ENCODE measurements at places on chromosomes 13 and 19.

- DNase-seq = no peak
These were observed 764.1 kb upstream of the SLITRK6 start for GRCh38 chr13:86563308-86563707.

DNA sequence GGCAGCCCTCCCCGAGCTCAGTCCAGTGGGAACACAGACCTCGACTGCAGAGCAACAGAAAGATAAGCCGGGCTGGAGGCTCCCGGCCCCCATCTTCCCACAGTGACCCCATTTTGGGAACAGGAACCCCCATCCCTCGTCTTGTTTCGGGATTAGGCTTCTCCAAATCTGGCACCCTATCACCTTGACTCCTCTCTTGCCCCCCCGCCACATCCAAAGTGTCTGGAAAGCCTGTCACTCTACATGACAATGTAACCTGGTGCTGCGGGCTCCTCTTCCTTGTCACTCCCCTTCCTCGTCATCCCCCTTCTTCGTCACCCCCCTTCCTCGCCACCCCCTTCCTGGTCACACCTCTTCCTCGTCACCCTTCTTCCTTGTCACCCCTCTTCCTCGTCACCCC, 10.1 kb downstream of the PAK4 start:
- DNase-seq = no peak

DNA sequence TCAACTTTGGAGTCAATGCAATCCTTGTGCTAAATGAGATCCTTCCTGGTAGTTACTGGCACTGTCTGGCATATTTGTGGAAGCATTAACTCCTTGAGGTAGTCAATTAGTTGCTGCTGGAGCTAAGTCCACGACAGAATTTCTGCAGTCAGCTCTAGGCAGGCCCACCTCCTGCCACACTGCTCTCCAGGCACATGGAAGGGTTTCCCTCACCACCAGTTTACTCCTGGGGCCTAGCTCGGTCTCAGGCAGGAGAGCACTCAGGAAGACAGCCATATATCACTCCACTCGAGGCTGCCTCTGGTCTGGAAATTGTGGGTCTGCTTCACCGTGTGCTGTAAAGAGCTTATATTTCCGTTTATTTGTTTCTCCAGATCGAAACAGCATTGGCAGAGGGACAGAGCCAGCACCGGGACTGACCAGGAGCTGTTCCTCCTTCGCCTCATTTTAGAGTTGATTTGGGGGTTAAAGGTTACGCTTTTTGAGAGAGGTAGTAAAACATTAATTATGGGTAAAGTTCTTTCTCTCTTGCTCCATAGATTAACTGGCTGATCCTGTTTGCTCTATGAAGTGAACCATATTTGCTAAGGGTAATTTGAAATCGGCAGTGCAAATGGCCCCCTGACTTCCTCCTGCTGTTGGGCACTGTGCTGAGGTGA, 20.6 kb upstream of the GTF3A start:
- DNase-seq = no peak

GRCh38 chr13:97325738-97326137, 103.6 kb downstream of the MBNL2 start:
- no peak for DNase-seq

DNA sequence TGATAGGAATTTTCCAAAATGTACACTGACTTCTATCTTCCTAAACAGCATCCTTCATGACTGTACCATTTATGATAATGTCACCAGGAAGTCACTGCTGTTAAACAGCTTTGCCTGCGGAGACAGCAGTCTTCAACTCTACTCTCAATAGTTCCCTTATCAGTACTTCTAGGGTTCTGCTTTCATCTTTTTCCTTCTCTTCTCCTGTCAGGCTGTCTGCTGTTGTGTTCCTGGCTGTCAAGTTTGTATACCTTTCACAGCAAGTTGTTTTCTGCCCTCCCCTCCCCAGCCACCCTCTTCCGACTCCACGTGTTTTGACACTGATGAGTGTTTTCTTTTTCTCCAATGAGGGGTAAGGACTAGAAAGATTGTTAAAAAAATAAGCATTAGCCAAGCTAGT, 2.2 kb downstream of the UPF3A start:
- DNase-seq = no peak

DNA sequence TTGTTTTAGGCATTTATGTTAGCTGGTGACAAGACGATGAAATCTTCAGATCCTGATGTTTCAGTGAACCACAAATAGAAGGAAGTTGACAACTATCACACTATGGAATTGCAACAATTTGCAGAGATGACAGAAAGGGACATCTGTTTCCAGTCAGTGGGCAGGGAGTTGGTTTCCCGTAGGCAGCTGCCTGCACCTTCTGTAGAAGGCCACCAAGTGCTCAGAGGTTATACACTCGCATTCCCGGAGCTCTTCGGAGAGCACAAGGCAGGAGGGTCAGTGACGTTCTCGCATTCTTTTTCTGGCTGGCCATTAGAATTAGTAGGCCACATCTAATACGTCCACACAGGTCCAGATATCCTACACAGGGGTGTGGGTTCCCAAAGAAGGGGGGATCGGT, 129.4 kb downstream of the SHISA2 start:
- DNase-seq = no peak

DNA sequence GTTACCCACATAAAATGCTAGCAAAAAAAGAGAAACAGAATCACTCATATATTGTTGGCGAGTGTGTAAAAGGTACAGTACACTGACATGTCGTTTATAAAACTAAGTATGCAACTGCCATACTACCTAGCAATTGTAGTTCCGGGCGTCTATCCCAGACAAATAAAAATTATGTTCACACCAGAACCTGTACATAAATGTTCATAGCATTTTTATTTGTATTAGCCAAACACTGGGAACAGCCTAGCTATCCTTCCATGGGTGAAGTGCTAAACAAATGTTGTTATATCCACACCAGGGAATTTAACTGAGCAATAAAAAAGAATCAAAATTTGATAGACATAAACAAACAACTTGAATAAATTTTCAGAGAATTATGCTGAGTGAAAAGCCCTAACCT, 28.9 kb upstream of the POSTN start:
- DNase-seq = no peak

DNA sequence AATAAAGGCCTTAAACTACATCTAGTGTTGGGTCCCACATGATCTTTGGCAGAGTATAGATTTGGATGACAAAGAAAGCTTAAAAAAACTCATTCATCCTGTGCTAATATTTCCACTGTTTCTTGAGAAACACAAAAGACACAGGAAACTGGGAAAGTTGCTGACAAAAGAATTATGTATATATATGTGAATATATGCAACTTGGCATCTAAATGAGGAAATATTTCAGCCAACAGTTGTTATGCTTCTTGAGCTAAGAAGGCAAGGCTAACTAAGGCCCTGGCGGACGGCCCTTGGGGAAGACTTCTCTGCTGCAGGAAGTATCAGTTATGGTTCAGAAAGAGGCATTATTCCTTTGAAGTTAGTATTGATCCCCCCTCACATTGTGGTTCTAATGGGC, 491.8 kb downstream of the DIAPH3 start:
- DNase-seq = no peak

- peak; percentile 99 for DNase-seq
These were observed 1.6 kb downstream of the IGFLR1 start for GRCh38 chr19:35740423-35741202.

DNA sequence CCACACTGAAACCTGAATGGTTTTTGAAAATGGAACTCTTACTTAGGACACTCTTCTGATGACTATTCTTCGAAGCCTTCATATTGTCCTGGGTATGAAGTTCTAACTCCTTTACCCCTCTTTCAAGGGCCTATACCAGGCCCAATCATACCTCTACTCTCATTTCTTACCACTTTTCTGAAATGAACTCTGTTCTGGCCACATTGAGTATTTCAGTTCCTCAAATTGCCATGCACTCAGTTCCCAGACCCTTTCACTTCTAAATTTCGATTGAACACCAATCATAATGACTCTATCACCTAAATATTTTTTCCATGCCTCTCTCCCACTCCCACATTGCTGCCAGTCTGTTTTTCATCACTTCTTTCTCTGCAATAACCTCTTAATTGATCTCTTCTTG, 53.7 kb downstream of the LACC1 start:
- no peak for DNase-seq

GRCh38 chr13:107864543-107865317, 350.6 kb downstream of the LIG4 start:
- no peak for DNase-seq

DNA sequence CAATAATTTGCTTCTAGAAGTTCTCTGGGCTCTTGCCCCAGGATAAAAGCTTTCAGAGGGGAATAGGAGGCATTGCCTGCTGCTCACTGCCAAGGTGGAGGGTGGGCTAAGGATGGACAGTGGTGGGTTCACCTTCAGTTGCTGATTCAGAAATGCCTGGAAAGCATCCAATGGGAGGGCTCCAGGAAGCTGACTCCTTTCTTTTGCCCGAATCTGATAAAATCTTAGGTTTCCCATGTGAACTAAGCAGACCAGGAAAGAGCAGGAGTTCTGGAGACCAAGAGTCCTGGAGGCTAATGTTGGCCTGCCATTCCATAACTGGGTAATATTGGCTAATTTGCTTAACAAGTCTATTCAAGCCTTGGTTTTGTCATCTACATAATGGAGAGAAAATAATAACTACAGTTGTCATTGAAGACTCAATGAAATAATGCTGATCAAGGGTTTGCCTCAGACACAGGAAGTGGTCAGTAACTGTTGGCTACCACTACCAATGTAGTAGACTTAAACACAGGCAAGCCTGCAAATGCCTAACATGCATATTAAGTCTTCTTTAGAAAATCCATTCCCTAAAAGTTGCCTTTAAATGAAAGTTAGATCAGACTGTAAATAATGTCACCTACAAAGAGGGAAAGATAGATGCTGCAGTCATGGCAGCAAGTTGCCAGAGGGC, 528.4 kb upstream of the NBEA start:
- DNase-seq = no peak

GRCh38 chr13:106610486-106610885, 42.5 kb upstream of the ARGLU1 start:
- no peak for DNase-seq

DNA sequence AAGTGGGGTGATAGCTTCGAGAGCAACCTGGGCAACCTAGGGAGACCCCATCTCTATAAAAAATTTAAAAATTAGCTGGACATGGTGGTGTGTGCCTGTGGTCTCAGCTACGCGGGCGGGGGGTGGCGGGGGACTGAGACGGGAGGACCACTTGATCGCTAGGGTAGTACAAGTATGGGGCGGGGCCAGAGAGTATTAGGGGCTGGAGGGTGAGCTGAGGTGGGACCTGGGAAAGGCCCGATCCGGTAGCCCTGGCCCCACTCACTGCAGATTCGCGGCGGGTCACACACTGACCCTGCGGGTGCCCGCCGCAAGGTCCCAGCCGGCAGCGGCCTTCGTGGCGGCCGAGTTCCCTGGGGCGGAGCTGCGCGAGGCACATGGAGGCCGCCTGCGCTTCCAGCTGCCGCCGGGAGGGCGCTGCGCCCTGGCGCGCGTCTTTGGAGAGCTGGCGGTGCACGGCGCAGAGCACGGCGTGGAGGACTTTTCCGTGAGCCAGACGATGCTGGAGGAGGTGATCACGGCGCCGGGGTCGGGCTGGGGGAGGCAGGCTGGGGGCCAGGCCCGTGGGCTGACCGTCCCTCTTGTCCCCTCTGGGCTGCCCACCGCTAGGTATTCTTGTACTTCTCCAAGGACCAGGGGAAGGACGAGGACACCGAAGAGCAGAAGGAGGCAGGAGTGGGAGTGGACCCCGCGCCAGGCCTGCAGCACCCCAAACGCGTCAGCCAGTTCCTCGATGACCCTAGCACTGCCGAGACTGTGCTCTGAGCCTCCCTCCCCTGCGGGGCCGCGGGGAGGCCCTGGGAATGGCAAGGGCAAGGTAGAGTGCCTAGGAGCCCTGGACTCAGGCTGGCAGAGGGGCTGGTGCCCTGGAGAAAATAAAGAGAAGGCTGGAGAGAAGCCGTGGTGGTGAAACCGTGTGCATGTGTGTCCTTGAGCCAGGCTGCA, 2.0 kb upstream of the ARHGAP45 start:
- peak; percentile 85 for DNase-seq

GRCh38 chr13:39054112-39054511, 15.9 kb downstream of the NHLRC3 start:
- DNase-seq = no peak

GRCh38 chr19:46299695-46300094, 2.9 kb downstream of the HIF3A start:
- peak; percentile 52 for DNase-seq

GRCh38 chr19:47615714-47616113, 6.8 kb downstream of the BICRA start:
- DNase-seq = no peak

DNA sequence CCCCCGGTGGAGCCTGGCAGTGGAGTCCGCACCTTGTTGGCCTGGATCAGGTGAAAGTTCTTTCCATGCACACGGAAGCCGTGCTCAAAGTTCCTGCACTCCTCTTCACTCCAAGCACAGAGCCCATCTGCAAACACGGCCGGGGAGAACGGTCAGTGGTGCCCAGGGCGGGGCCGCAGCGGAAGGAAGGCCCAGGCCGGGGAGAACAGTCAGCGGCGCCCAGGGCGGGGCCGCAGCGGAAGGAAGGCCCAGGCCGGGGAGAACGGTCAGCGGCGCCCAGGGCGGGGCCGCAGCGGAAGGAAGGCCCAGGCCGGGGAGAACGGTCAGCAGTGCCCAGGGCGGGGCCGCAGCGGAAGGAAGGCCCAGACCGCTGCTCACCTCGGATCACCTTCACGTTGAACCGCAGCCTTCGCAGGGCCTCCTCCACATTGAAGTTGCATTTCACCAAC, 20.6 kb upstream of the PLPP2 start:
- DNase-seq = peak; percentile 60

- DNase-seq = no peak
These were observed 222.8 kb upstream of the OBI1 start for GRCh38 chr13:78881751-78882150.

- no peak for DNase-seq
These were observed 15.9 kb upstream of the JUND start for GRCh38 chr19:18297308-18297707.

DNA sequence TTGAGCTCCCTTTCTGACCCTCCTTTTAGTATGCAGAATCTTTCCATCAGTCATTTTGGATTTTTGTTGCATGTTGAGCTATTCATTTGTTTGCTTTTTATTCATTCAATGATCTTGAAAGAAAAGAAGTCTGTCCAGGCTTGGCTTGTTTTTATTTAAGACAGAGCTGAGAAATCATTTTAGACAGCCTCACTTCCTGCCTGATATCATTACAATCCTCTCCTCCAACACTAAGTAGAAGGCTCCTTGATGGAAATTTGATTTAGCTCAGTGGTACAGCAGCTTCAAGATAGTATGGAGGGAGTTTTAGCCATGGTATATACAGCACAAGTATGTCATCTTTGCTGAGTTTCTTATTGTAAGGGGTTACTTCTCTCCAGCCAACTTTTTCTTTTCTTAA, 28.4 kb downstream of the MBNL2 start:
- DNase-seq = no peak

DNA sequence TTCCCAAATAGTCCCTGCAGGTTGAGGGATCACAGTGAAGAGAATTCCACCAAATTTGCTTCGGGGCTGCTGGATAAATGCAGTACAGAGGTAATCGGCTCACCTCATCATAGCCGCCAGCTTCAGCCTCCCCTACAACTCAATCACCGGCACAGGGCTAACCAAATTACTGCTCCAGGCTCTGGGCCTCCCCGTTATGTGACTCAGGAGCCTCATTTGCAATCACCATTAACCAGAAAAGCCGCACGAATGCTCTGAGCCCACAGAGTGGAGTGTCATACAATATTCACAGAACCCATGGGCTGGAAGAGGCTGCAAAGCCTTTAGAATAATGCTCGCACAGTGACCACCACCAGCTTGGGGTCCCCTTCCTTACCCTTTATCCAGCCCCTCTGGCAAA, 4.9 kb downstream of the SIAH3 start:
- no peak for DNase-seq
